ENCODE measurements at places on chromosomes 13 and 19.

GRCh38 chr19:40827386-40828247, 22.6 kb downstream of the CYP2A6 start:
- DNase-seq = no peak

- DNase-seq = no peak
Observed at GRCh38 chr19:33613620-33614000, 8.1 kb upstream of the CHST8 start.

- no peak for DNase-seq
Observed at GRCh38 chr19:39113199-39113598, 12.4 kb upstream of the PAK4 start.

- no peak for DNase-seq
Observed at GRCh38 chr19:11704626-11705025, 34.1 kb downstream of the ZNF823 start.

- no peak for DNase-seq
Observed at GRCh38 chr19:8404391-8405151, 8.5 kb upstream of the MARCHF2 start.
